Activated CD8-positive, alpha-beta memory T cell treated with anti-CD3 and anti-CD28 coated beads for 4 hours (primary cell): ENCODE measurements at places on chromosomes 13 and 19.

GRCh38 chr13:55038230-55038629, 2009.6 kb downstream of the OLFM4 start:
- no peak for DNase-seq

GRCh38 chr13:52712385-52712784, 27.2 kb downstream of the CNMD start:
- no peak for DNase-seq

- DNase-seq, result no peak
These were observed 750.3 kb downstream of the OLFM4 start for GRCh38 chr13:53778937-53779336.

- DNase-seq, result no peak
These were observed 4.2 kb downstream of the NRTN start for GRCh38 chr19:5809053-5809452.

DNA sequence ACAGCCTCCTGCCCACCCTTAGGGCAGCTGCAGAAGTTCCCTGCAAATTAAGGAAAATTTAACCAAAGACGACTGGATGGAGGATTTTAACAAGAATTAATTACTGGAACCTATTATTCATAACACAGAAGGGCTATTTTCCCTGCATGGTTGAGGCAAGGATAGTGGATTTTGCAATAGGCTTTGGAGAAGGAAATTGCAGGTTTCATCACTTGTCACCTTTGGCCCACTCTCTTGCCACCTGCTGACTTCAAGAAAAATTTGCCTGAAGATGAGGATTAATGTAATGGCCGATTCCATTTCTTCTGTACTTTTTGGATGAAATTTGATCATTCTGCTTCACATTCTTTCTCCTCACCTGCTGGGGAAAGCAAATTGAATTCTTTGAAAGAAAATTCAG, 261.7 kb downstream of the FGF9 start:
- no peak for DNase-seq

GRCh38 chr13:64305246-64305645, 2889.6 kb upstream of the PCDH20 start:
- DNase-seq, result no peak

GRCh38 chr13:22789027-22789593, 391.7 kb upstream of the SGCG start:
- DNase-seq, result no peak

- no peak for DNase-seq
These were observed 22.5 kb downstream of the C13orf46 start for GRCh38 chr13:113951246-113951999.

DNA sequence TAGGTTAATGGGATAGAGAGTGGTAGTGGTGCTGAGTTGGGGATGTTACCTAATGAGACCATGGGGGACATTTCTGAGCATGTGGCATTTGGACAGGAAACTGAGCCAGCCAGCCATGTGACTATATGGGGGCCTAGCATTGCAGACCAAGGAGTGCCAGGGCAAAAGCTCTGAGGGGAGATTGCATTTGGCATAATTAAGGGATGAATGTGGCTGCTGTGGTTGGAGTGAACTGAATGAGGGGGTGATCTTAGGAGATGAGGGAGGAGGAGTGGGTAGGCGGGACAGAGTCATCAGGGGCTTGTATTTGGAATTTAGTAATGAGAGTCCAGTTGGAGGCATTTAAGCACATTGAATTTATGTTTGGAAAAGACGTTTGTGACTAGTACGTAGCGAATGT, 6.6 kb downstream of the PCCA start:
- no peak for DNase-seq

DNA sequence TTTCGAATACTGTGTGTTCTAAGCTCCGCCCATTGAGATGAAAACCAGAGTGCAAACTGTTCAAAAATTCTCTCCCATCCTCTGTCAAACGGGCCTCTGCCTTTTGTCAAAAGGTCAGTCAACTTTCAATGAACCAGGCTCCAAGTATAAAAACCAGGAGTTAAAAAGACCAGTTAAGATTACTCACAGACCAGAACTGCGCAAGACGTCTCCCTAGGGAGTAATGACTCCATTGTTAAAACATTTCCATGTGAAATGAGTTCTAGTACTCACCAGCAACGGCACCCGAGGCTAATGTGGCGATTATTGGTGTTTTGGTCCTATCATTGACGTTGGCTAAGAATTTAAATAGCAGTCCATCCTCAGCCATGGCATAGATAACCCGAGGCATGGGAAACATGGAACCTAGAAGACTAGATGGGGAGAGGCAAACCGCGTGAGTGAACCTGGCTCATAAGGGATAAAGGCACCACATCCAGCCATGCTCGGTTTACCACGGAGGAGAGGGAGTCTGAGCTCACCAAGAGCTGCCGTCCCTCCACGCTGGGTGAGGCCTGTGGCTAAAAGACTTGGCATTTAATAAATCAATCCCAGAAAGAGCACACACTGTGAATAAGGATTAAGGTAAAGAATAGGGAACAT, 73.3 kb downstream of the SLC7A1 start:
- DNase-seq, result no peak

DNA sequence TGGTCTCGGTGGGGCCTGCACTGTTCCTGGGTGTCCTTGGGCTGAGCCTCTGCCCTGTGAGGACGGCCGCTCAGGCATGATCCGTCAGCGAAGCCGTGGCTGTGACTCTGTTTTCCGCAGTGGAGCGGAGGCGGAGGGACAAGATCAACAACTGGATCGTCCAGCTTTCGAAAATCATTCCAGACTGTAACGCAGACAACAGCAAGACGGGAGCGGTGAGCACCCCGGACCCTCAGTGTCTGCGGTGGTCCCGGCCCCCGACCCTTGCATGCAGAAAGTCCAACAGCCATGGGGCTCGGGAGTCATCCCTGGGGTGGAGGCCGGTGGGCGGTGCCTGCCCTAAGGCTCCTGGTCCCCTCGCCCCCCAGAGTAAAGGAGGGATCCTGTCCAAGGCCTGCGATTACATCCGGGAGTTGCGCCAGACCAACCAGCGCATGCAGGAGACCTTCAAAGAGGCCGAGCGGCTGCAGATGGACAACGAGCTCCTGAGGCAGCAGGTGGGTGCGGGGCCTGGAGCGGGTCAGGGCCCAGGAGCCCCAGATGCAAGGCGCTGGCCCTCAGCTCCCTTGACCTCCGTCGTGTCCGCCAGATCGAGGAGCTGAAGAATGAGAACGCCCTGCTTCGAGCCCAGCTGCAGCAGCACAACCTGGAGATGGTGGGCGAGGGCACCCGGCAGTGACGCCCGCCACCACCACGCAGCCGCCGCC, 3.6 kb upstream of the HAMP start:
- no peak for DNase-seq

GRCh38 chr19:54159352-54160181, at the start of gene LENG1:
Gene LENG1 (minus strand): TSS chr19:54159721. CDS start chr19:54159695, 26 bp downstream.
- peak; percentile 95 for DNase-seq

- no peak for DNase-seq
These were observed 72.3 kb downstream of the NAA16 start for GRCh38 chr13:41383386-41383785.

GRCh38 chr13:102277286-102277685, 124.6 kb downstream of the FGF14 start:
- no peak for DNase-seq

- no peak for DNase-seq
These were observed 1.9 kb downstream of the MRPS12 start for GRCh38 chr19:38932425-38933179.

DNA sequence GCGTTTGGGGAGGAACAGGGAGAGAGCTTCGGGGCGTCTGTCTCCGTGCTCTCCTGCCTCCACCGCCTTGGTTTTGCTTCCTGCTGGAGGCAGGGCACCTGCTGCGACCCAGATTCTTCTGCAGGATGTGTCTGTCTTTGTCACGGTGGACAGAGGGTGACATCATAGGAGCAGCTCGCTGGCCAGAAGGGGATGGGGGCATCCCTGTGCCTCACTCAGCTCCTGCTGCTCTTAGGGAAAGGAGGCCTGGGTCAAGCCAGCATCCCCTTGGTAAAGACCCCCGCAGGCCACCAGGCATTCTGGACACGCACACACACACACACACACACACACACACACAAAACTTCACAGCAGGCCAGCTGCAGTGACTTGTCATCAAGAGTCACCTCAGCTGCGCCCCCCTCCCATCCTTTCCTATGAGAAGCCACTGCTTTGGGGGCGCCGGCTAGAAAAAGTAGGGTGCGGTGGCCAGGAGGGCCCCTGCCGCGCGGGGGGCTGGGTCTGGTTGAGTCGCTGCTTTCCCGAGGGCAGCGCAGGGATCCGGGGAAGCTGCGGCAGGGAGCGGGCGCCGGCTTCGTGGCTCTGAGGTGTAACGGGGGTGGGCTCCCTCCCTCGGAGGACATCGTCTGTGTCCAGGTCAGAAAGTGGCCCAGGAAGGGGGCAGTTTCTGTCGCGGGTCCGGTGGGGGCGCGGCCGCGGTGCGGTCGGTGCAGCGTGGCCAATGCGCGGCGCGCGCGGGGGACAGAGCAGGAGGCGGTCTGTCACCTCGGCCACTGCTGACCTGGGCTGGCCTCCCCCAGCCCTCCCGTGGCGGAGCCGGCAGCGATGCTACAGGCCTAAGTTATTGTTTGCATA, 15.8 kb upstream of the NPAS1 start:
- DNase-seq, result no peak

GRCh38 chr19:533364-534058, 2.0 kb downstream of the CDC34 start:
- DNase-seq, result no peak

- no peak for DNase-seq
These were observed 1683.8 kb downstream of the UQCRFS1 start for GRCh38 chr19:27529158-27529557.

GRCh38 chr13:30204564-30204963, 102.8 kb downstream of the KATNAL1 start:
- DNase-seq, result no peak

DNA sequence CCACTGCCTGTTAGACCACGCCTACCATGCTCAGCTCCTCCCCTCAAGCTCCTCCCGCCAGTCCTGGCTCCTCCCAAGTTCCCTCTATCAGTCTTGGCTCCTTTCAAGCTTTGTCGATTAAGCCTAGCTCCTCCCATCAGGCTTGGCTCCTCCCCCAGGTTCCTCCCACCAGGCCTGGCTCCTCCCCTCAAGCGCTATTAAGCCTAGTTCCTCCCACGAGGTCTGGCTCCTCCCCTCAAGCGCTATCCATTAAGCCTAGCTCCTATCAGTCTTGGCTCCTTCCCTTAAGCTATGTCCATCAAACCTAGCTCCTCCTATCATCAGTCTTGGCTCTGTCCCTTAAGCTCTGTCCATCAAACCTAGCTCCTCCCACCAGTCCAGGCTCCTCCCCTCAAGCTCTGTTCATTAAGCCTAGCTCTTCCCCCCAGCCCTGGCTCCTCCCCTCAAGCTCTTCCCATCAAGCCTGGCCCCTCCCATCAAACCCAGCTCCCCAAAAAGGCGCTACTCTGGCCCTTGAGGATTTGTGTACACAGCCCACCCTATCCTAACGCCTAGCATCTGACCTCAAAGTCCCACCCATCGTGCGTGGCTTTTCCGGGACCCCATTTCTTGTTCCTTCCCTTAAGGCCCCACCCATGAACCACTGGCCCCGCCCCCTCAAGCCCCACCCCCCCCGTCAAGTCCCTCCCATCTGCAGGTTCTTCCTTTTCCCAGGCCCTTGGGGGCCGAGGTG, 10.0 kb downstream of the CAMSAP3 start:
- DNase-seq, result no peak

GRCh38 chr13:104143760-104144416, 1077.7 kb upstream of the SLC10A2 start:
- DNase-seq, result no peak

DNA sequence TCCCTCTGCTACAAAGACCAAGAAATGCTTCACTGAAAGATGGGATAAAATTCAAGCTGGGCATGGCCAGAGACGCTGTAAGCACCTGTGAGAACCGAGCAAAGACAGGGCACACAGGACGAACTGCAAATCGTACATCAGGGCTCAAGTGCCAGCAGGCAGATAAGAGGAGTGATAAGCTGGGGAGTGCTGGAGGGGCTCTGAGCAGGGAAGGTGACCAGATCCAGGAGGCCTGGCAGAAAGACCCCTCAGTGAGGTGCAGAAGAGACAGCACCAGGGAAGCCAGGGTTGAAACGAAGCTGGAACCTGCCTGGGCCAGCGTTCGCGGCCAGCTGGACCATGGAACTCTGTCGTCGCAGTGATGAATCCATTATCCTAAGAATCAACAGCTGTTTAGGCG, 10.2 kb downstream of the RAB20 start:
- no peak for DNase-seq

GRCh38 chr19:24048261-24048660, 38.7 kb upstream of the ZNF254 start:
- no peak for DNase-seq

GRCh38 chr19:56601375-56601774, 6.3 kb downstream of the ZNF71 start:
- no peak for DNase-seq

DNA sequence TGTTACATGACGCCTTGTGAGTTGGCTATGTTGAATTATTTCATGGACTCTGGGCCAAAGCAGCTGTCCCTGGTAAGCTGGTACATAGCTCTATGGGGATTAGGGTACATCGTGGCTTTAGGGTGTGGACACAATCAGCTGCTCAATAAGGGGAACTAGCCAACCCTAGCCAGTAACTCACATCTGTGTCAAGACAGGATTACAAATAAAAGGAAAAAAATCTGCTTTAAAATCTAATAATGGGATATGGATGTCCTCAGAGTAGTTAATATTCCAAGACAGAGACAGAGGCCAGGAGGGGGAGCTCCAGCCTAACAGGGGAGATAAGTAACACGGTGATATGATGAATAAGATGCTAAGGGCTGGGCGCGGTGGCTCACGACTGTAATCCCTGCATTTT, 21.1 kb upstream of the ZNF766 start:
- DNase-seq, result peak; percentile 40

DNA sequence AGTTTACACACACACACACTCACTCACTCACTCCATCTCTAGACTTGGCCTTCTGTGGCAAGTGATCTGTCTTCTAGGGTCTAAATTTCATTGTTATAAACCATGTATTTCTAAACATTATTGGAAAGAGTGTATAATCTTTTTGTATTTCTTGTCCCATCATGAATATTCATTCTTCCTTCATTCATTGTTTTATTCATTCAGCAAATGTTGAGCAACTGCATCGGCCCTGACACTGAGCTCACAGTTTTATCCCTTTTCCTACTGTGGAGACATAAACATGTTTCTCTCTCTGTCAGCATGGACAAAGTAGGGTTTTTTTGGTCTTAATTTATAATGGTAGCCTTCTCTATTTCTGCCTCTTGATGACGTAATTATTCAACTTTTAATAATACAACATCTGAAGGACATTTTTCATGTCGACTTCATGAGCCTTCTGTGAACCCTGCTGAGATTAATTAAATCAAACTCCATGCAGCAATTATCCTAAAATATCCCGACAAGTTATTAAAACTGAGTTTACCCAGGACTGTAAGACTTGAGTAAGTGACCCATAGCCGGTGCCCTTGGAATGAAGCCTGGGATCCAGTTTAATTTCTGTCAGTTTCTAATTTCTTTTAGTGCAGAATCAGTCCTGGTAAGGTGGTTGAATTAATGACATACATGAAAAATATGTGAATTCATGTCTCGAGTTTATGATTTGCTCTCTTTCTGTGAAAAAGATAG, 7.3 kb downstream of the SPATA13 start:
- no peak for DNase-seq

DNA sequence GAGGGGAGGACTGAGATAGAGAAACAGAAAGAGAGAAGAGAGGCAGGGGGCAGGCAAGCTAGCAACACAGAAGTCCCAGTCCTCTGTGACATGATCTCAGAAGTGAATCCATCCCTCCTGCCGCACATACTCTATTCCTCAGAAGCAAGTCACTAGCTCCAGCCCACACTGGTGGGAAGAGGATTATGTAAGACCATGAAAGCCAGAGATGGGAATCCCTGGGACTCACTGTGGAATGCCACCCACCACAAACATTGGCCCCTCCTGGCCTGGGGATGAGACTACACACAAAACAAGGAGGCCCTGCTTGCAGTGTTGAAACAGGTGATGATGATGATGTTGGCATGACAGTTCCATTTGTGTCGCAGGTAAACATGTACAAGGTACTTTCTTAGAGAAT, 419.9 kb downstream of the IRS2 start:
- DNase-seq, result no peak
